ENCODE measurements at places on chromosomes 5 and 9.
A peak's percentile ranks its signal among the peaks of the same experiment; 100 is the strongest.

DNA sequence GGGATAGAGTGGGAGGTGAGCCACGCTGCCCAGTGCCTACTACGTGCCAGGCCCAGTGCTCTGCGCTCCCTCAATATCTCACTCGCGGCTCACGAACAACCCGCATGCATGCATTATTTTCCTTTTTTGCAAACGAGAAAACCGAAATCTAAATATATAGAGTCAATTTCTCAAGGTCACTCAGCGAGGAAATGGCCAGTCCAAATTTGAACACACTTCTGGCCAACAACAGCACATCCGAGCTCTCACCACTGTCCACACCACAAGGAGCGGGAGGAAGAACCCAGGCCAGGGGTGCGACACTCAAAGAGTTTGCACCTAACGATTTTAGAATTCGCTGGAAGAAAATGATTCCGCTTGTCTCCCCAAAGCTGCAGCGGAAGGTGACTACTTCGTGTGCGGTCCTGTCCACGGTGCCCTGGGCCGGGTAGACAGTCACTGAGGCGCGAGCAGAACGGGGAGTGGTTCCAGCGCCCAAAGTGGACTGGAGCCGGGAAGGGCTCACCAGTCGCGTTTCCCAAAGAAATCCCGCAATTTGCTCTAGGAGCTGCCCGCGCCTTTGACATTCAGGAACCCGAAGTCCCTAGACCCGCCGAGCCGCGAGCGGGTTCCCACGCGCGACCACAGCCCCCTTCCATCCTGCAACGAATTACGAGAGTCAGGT lies 1.1 kb upstream of the TLX3 start:
- DNase-seq = no peak

DNA sequence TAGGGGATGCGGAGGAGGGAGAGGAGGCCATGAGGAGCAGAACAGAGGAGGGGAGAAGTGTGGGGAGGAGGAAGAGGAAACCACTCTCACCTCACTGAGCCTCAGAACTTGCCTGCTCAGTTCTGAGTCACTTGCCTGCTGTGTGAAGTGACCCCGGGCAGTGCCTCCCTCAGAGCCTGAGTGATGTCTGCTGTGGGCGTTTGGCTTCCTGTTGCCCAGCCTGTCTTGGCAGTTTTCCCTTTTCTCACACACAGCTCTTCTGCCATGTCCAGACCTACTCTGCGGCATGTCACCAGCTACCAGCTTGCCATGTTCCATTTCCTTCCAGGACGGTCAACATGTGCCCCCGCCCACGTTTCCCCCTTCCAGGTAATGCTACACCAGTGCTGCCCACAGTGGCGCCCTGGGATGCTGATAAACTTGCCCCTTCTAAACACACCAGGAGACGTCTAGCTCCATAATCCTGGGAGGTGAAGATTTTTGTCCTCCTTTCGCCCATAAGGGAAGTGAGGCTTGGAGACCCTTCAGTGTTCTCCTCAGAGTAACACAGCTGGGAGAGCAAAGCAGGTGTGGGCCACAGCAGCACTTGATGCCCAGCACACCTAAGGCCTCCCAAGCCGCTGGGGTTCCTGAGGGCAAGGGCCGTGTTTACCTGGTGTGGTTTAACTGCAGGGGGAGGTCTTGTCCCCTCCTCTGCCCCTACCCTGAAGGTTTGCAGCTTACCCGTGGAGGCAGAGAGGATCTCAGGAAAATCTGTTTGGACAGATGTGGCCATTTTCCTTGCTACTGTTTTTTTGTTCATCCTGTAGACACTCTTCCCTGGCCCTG lies 63.8 kb upstream of the RNF130 start:
- peak; percentile 77 for DNase-seq

- no peak for DNase-seq
Observed at GRCh38 chr5:140115186-140115500, 1.2 kb downstream of the PURA start.

DNA sequence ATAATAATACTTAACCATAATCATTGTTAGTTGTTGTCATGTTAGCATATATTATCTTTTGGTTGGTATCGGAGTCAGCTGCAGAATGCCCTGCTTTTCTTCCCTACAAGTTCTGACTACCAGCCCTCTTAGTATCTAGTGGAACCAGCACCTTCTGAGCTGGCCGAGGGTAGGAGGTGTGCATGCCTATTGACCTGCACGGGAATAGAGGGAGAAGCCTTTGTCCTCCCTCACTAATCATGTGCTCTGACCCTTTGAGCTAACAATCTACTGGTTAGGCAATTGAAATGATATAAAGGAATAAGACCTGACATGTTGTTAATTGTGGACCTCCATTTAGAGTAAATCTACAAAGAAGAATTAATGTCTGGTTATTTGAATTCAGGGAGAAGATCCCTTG lies 4.1 kb downstream of the PCSK5 start:
- no peak for DNase-seq

DNA sequence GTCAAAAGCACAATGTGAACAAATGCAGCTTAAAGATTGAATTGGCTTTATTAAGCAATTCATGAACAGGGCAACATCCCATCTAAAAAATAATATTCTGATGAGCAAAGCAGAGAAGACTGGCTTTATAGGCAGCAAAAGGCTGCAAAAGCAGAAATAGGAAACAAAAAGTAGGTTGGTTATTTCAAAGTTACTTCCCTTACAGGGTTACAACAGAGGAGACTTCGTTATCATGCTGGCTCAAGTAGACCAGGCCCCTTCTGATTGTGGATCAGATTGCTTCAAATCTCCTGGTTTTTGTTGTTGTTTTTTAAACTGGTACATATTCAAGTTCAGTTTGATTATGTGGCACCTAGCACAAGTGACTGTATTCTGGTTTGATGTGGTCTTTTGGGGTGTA lies 73.1 kb downstream of the MAN2A1 start:
- DNase-seq = no peak

GRCh38 chr5:111968459-111968858 lies 211.5 kb upstream of the NREP start:
- no peak for DNase-seq

DNA sequence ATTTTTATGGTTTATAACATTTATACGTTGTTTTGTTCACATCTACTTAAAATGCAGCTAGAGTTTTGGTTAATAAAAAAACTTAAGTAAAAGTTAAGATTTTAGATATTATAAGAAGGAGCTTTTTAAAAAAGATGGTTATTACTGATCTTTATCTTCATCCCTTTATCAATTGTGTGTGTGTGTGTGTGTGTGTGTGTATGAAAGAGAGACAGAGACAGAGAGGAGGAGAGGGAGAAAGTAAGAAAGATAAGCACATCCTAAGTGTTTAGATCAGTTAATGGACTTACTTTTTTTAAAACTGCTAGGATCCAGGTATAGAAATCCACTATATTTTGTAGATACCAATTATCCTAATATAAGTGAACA lies 45.8 kb upstream of the RICTOR start:
- no peak for DNase-seq

- DNase-seq = no peak
Observed at GRCh38 chr5:128478386-128479368, 59.4 kb downstream of the FBN2 start.

DNA sequence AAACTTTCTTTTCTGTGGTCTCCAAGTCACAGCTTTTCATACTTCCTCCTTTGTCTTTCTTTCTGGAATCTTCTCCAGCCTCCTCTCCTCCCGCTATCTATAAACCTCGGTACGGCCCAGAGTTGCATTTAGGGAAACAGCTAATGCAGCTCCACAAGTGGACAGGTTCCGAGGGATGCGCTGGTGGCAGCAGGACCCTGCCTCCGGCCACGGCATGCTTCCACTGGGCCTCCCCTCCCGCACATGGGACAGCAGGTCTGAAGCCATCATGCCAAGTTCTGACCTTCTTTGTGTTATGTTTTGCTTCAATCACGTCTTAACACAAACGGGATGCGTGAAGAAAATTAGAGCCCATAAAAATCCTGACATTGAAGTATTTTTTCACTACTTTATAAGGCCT lies 136.9 kb downstream of the IRX2 start:
- no peak for DNase-seq

DNA sequence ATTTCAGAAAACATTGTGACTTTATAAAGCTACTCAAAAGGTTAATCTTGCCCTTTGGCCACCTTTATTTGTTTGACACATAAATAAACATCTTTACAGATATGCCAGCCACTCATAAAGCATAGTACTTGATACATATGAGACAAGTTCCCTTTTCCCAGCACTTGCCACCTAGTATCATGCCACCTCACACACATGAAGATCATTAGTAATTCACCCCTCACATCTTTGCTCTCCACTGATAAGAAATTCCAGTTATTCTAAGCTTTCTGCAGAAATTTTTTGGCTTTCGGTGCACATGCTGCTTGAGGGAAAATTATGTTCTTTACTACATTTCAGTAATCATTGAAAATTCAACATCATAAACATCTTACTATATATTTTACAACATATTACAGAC lies 59.1 kb downstream of the DEPDC1B start:
- DNase-seq = no peak

GRCh38 chr5:157476702-157477408 lies 16.8 kb downstream of the NIPAL4 start:
- DNase-seq = peak; percentile 71

- no peak for DNase-seq
Observed at GRCh38 chr9:94782355-94783101, 56.0 kb downstream of the AOPEP start.

- no peak for DNase-seq
Observed at GRCh38 chr5:135221187-135221473, 177.9 kb downstream of the MACROH2A1 start.

DNA sequence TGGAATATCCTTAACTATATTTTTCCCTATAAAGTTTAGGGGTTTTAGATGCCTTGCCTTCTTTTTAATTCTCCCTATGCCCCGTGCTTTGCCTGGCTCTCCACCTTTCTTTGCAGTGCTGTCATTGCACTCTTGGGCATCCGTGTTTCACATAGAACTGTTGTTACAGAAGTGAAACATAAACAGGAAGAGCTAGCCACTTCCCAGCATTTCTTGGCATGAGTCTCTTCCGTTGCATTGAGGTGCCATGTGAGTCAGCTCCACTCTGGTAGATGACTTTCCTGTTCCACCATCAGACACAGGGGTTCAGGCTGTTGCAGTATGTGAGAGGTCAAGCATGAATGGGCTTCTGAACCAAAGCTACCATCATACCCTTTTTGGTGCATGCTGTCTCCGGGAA lies 73.4 kb downstream of the ANGPTL2 start:
- DNase-seq = peak; percentile 95

DNA sequence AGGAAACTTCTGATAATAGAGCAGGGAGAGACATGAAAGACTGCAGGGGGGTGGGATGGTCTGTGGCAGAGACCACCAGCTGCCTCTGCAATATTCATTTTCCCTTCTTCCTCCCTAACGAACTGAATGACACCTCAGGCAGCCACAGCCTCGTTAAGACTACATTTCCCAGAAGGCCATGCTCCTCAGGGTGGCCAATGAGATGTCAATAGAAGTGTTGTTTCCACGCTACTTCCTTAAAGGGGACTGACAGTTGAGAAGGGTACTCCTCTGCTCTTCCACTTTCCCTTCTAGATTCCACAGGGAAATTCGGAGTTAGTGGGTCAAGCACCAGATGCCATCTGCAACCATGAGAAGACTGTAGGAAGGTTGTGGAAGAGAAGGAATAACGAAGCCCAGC lies 52.0 kb upstream of the DAPK1 start:
- peak; percentile 35 for DNase-seq

DNA sequence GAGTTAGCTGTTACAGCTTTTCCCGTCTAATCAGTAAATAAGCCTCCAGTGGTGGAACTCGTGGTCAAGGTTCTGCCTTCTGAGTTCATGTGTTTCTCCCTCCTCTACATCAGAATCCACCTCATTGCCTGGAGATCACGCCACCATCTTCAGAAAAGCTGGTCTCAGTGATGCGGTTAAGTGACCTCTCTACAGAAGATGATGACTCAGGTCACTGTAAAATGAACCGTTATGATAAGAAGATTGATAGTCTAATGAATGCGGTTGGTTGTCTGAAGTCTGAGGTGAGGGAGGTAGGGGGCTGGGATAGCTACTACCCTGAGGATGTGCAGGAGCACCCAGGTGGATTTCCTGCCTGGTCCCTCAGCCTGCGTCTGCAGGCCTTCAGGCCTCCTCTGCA lies 13.3 kb downstream of the ODF2 start:
- no peak for DNase-seq

DNA sequence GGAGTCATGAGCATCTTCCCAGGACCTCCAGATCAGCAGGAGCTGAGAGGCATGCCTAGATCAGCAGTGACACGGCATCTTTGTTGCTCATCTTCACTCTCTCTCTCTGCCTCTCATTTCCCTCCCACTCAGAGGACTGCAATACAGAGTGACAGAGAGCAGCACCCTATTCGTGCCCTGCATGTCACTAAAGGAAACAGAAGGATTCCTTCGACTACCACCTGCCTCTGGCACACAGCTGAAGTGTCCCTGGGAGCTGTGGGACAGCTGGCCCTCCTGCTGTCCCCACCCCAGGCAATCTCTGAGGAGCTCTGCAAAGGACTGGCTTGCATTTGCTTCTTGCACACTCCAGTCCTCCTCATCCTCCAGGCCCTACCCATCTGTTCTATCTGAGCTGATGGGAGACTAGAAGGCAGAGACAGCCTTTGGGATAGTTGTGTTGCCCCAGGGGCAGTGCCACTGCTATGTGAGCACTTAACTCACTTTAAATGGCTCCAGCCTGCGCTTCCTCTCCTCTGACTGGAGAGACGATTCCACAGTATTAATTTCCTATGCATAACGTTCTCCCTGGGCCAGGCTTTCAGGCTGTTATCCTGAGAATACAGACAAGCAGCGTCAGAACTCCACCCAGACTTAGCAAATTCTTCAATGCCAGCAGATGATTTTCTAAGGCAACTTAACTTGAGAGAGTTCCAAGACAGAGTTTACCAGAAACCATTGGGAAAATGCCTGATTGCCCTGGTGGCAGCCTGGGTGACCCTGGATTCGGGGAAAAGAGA lies 167.6 kb upstream of the MAP1B start:
- no peak for DNase-seq

DNA sequence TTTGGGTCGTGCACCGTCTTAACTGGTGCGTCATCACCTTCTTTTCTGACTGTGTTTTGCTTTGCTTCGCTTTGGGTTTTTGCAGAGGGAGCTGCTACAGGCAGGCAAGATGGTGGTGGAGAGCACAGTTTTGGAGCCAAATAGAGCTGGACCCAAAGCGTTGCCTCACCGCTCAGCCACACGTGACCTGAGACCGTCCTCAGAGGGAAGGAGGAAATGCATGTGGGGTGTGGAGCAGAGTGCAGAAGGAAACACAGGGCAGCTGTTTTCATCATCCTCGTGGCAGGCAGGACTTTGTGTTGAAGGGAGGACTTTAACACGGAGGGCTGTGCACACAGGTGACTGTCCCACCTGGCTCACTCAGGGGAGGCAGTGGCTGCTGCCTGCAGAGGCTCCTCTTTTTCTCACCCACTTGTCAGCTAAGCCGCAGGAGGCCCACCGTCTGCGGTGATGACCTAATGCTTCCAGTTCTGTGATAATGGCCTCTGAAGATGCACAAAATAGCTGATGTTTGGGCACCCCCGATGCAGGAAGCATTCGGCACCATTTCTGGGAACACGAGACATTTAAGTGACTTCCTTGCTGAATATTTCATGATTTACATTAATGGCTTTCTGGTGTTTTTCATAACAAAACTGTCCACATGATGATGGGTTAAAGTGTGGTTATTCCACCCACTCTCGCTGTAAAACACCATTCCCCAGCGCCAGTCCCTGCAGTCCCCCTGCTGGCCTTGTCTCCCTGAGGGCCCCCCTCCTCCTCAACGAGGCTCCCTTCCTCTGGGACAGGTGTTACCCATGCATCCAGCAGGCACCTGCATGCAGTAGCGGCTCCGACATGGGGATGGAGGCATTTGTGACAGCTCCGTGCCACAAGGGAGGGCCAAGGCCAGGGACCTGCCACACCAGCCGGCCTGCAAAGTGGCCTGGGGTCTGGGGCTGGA lies 12.4 kb upstream of the UBAC1 start:
- no peak for DNase-seq
